RWPE1 (cell line): ENCODE measurements at places on chromosomes 13 and 19.

GRCh38 chr19:5667751-5668271 lies 12.5 kb downstream of the MICOS13 start:
- DNase-seq: no peak

- peak; percentile 84 for DNase-seq
Measured at GRCh38 chr19:30682999-30683536, 310.9 kb downstream of the ZNF536 start.

GRCh38 chr13:98752467-98753290 lies at the start of gene SLC15A1:
TSS of gene SLC15A1 (minus strand) at chr13:98752672. CDS start at chr13:98752598, 74 bp downstream.
- no peak for DNase-seq

GRCh38 chr13:109390391-109390790 lies 396.0 kb downstream of the IRS2 start:
- DNase-seq: no peak

- no peak for DNase-seq
Measured at GRCh38 chr13:41345165-41345913, 34.3 kb downstream of the NAA16 start.

DNA sequence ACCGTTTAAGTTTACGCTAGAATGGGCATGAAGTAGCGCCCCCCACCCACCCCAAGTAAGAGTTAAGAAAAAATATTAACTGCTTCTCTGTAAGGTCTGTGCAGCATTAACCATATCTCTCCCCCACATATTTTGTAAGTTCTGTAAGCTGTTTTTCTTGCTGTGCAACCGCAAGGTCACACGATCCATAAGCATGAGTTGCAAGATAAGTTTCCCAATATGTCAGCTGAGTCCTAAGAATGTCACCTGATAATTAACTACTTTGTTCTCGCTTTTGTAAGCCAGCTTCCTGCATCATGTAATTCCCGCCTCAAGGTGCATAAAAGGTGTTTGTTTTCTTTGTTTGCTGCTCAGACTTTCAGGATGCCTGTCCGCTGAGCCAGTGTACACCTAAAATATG lies 187.0 kb downstream of the MYO16 start:
- no peak for DNase-seq

- no peak for DNase-seq
Measured at GRCh38 chr19:51116736-51117286, 7.9 kb upstream of the SIGLEC9 start.

DNA sequence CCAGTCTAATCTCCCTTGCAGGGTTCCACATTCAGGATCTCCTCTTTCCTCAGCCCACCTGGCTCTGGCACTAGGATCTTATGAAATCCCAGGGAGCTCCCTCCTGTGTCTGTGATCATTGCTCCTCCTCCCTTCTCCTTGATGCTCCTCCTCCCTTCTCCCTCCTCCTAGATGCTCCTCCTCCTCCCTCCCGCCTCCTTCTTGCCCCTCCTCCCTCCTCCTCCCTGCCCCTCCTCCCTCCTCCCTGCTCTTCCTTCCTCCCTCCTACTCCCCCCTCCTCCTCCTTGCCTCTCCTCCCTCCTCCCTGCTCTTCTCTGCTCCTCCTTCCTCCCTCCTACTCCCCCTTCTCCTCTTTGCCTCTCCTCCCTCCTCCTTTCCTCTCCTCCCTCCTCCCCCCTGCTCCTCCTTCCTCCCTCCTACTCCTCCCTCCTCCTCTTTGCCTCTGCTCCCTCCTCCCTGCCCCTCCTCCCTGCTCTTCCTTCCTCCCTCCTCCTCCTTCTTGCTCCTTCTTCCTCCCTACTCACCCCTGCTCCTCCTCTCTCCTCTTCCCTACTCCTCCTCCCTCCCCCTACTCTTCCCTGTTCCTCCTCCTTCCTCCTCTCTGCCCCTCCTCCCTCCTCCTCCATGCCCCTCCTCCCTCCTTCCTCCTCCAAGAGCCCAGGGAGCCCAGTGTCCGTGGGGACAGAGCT lies 14.9 kb upstream of the ZBTB7A start:
- no peak for DNase-seq

DNA sequence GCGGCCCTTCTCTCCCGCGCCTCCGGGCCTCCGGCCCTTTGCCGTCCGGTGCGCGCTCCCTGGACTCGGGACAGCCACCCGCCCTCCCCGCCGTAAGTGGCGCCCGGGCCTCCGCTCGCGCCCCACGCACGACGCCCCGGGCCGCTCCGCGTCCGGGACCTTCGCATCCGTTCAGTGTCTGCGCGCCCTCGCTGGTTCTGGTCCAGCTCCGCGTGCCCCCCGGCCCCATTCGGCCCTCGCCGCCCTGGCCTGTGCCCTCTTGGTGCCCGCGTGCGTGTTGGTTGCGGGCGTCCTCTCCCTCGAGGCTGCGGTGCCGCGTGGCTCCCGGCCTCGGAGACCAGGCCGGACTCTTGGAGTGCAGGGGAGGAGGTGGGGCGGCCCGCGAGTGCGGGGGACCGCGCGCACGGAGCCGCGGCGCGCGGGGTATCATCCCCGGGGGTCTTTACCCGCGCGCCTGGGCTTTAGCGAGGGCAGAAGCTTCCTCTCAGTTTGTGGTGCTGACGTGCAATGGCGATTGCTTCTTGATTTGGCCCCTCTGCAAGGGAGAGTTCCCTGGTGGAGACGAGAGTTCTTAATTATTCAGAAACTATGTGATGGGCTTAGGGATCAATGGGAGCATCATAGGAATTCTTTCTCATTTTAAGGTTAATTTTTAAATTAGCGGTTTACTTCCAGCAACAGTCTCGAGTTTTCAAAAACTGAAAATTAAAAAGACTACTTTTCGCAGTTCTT lies 757 bp downstream of the WASF3 start:
- peak; percentile 12 for DNase-seq

DNA sequence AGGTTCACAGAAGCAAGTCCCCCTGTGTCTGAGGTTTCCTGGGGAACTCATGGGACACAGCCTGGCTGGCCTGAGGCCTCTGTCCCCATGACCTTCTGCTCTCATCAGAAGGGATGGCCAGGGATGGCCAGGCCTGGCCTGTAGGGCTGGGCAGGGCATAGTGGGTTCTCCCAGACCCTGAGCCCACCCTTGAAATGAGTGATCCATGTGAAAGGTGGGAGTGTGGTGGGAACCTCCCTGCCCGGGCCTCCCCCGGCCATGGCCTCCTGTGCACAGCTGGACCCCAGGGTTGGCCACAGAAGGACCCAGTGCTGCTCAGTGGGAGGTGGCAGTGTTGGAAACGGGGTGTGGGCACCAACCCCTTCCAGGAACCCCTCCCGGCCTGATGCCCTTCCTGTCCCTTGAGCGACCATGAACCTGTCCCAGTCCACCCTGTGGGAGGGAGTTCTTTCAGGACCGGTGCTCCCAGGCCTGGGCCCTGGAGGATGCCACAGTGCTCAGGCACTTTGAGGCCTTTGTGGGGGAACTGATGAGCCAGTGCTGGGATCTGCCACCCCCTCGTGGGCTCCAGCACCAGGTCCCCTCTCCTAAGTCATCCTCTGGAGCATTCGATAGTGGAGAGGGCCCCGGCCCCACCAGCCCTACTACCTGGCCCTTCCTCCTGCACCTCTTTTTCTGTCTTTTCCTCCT lies 15.5 kb upstream of the ZNF14 start:
- DNase-seq: no peak

DNA sequence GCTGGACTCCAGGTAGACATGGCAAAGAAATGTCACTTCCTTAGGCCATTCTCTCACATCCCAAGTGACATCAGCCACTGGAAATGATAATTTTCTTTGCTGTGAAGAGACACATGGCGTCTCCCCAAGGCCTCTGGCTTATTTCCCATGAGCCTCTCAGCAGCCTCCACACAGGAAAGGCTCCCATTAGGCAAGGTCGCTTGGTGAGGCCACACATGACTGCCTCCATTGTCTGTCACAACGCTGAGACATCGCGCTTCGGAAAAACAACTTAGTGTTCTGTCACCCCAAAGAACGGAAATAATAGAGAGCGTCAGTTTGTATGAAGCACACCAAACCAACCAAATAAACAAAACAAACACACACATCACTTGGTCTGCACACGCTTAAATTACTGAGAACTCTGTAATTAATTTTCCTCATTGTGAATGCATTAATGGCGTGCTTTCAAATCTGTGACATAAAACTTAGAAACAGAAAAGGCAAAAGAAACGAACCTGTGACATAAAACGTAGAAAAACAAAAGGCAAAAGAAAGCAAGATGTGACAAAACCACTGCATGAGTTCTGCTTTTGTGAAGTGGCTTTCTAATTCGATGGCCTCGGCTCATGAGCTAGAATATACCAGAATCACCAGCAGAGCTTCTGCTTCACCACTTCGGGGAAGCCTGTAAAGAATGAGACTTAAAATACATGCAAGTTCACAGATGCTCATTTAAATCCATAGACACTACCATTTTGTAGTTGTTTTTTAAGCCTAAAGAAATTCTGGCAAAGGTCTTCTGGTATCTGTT lies 404.2 kb upstream of the SGCG start:
- no peak for DNase-seq

GRCh38 chr19:48964205-48965039 lies 687 bp upstream of the FTL start:
- DNase-seq: no peak

DNA sequence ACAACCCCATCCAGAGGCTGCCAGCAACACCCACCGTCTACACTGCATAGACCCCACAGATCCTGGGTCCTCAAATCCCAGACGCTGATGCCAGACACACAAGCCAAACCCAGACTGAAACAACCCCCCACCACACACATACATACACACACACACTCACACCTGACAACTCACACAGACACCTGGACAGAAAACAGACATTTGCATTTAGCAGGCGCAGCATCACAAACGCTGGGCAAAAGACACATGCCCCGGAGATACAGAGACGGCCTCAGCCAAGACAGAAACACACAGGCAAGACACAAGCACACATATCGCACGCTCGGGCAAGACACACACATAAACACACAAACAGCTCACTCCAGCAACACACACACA lies 1.3 kb downstream of the BBC3 start:
- no peak for DNase-seq

GRCh38 chr19:35365303-35365702 lies 5.6 kb upstream of the GPR42 start:
- no peak for DNase-seq

DNA sequence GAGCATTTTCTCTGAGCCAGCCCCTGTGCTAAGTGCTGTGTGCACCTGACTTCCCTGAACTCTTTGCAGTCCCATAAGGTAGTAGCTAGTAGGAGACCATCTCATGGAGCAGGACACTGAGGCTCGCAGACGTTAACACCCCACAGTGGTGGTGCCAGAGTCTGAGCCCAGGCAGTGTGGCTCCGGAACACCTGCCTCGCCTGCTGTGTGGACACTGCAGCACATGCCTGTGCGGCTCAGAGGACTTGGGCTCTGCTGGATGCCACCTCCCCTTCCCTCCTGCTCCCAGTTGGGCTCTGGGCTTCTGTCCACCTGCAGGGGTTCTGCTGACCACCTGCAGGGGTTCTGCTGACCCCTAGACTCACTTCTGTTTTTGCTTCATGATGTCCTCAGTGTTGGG lies 27.0 kb upstream of the SIGLEC11 start:
- no peak for DNase-seq

GRCh38 chr13:64529874-64530485 lies 2700.2 kb downstream of the PCDH9 start:
- DNase-seq: peak; percentile 28

DNA sequence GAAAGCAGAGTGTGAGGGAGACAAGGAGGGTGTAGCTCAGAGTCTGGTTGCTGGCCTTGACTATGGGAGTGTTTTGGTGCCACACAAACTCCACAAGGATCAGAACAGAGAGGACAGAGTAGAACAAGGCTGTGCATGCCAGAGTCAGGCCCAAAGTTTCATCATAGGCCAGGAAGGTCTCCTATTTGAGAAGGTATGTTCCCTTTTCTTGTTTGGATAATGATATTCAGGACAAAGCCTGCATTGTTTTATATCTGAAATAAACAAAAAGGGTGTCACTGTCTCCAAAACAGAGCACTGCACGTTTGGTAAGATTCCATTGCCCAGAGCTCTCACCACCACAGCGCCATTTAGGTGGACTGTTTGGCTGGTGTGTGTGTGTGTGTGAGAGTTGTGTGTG lies 3.1 kb upstream of the ZSCAN5A start:
- no peak for DNase-seq

GRCh38 chr13:38463048-38463447 lies 113.4 kb downstream of the UFM1 start:
- no peak for DNase-seq

DNA sequence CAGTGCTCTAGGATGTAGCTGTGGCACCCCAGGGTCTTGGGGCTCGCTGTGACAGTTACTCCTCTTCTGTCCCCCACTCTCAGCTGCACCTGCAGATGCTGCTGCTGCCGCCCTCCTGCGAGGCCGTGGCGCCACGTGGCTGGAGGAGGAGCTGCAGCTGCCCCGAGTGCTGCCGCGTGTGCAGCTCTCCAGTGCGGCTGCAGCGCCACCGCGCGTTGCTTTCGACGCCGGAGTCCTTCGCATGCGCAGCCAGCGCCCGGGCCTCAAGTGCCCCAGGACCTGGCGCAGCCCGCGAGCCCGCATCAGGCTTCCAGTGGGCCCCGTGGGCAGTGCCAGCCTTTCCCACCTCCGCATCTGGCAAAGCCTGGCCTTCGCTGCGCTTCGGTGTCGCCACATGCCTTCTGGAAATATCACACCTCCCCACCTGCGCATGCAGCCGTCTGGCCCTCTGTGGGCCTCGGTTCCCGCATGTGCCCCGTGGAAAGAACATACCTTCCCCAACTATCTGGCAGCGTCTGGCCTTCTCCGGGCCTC lies 692 bp upstream of the ZNF580 start:
- no peak for DNase-seq

DNA sequence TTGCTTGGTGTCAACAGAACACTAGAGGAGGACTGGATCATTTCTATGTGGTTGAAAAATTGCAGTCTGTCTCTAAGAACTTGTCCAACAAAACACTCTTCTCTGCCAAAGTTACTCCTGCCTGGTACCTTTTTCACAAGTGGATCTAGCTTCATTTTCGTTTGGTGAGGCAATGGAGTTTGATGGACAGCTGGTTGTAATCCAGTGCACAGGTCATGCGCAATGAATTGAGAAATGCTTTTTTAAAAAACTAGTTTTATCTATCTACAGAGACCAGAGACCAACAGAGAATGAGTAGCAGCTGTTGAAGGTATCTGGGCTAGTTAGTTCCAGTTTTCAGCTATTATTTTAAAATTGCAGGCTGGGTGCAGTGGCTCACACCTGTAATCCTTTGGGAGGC lies 12.0 kb upstream of the KBTBD6 start:
- DNase-seq: no peak

DNA sequence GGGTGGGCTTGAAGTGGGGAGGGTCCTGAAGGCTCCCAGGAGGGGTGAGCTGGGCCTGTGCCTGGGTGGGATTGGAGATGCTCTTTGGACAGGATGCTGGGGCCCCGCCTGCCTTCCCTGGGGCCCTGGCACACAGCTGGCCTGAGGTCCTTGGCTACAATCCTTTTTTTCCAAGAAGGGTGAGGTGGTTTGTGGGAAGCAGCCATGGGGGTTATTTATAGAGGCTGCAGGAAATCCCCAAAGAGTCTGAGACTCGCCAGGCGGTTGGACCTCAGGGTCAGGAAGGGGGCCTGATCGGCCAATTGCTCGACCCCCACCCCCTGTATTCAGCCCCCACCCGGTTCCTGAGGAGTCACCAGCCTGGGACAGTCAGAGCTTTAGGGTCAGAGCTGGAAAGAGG lies 10.0 kb downstream of the GTPBP3 start:
- DNase-seq: no peak

GRCh38 chr19:45079063-45079910 lies at the start of gene GEMIN7:
TSS of gene GEMIN7 (plus strand) at chr19:45079260. CDS start at chr19:45090115, 10,855 bp downstream.
- DNase-seq: peak; percentile 67

GRCh38 chr19:6087074-6087571 lies 23.2 kb downstream of the RFX2 start:
- no peak for DNase-seq
